ENCODE measurements at places on chromosomes 3 and 15.

- no peak for DNase-seq
Measured at GRCh38 chr3:106688464-106688863, 688.8 kb upstream of the CCDC54 start.

DNA sequence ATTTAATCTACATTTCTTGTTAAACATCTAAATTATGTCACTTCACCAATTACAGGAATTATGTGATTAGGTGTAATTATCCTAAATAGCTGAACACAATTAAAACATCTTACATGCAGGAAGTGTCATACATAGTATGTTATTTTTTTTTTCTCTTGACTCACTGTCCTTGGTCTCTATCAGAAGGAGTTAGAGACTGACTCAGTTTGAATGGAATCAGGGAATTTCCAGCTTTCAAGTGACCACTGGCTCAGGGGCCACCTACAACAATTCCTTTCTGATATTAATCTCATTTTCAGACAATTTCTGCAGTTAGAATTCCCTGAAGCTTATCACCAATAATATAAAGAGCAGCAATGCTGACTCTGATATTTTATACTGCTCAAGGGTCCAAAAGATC lies 400.7 kb downstream of the ROBO1 start:
- DNase-seq = no peak

- no peak for DNase-seq
Measured at GRCh38 chr3:65126527-65127410, 439.0 kb upstream of the ADAMTS9 start.

DNA sequence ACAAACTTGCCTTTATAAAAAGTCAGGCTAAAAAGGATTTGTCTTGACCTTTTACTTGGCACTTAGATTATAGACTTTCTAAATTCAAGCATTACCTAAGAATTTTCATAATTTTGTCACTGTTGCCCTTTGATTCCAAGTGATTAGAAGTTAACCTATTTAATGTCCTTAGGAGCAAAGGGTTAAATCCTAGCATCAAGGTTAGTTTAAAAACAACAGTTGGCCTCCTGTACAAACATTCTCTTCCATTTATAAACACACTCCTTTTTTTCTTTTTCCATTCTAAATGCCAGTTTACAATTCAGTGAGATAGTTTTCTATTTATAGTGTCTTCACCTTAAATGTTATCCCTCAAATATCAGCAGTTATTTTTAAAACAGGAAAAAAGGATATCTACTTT lies 18.4 kb upstream of the SPPL2A start:
- no peak for DNase-seq

DNA sequence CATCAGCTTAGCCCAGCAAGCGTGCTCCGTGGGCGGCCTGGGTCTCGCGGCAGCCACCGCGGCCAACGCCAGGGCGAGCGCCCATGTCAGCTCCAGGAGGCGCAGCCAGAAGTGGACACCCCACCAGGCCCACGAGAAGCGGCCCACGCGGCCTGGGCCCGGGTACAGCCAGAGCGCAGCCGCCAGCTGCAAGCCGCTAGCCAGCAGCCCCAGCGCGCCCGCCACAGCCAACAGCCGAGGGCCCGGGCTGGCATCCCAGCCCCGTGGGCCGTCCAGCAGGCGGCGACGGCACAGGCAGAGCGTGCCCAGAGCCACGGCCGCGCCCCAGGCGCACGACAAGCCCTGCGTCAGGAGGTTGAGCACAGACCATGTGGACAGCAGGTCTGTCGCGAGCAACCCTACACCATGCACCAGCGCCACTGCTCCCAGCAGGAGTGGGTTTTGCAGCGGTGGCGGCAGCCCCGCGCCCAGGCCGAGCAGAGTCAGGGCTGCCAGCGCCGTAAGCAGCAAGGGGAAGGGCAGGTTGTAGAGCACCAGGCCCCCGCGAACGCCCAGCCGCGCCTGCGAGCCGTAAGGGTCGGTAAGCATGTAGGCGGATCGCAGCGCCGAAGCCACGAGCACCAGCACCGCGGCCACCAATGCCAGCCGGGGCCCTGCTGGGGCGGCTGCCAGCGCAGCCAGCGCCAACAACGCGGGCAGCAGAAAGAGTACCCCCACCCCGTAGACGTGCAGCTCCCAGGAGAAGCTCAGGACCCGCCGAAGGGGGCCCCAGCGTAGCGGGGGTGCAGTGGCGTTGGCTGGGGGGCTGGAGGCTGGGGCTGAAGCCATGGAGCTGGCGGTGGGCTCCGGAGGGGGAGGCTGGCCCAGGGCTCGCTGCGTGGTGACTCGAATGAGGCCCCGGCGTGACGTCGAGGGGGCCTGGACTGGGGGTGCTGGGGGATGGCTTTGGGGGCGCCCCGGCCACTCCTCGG lies 4.9 kb downstream of the PRRT3 start:
- DNase-seq = no peak

- DNase-seq = no peak
Measured at GRCh38 chr15:55403531-55403930, 4.6 kb downstream of the CCPG1 start.

GRCh38 chr3:156973954-156974353 lies 147.8 kb downstream of the LEKR1 start:
- no peak for DNase-seq

- no peak for DNase-seq
Measured at GRCh38 chr3:40291471-40291870, 18.0 kb upstream of the EIF1B start.

GRCh38 chr3:191066669-191067068 lies 132.4 kb upstream of the OSTN start:
- DNase-seq = no peak

GRCh38 chr15:77821188-77821958 lies 188.7 kb upstream of the LINGO1 start:
- DNase-seq = no peak

GRCh38 chr3:28590860-28591259 lies 242.2 kb upstream of the AZI2 start:
- no peak for DNase-seq

DNA sequence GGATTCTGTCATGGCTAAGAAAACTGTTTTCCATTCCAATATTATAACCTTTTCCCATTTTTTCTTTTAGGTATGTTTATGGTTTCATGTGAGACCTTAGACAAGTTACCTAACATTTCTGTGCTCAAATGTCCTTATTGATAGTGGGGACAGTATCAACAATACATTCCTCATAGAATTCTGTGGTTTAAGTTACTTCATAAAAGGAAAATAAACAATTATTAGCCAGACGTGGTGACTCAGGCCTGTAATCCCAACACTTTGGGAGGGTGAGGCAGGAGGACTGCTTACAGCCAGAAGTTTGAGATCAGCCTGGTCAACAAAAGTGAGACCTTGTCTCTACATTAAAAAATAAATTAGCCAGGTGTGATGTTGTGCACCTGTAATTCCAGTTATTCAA lies 436.8 kb upstream of the CNTN4 start:
- no peak for DNase-seq

- DNase-seq = no peak
Measured at GRCh38 chr3:82467051-82467450, 705.6 kb upstream of the GBE1 start.

GRCh38 chr15:27456807-27457206 lies 485.8 kb downstream of the GABRG3 start:
- DNase-seq = no peak

- DNase-seq = no peak
Measured at GRCh38 chr3:146747928-146748327, 142.8 kb upstream of the PLSCR5 start.

GRCh38 chr15:101407439-101407838 lies 82.1 kb downstream of the PCSK6 start:
- DNase-seq = no peak

DNA sequence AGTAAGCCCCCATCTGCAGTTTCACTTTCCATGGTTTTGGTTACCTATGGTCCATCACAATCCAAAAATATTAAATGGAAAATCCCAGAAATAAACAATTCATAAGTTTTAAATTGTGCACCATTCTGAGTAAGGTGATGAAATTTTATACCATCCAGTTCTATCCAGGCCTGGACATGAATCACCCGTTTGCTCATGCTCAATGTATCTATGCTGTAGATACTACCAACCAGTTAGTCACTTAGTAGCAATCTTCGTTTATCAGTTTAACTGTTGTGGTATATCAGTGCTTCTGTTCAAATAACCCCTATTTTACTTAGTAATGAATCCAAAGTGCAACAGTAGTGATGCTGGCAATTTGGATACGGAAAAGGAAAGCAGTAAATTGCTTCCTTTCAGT lies 381.9 kb upstream of the AGTR1 start:
- DNase-seq = no peak

GRCh38 chr15:100929641-100930042 lies 10.5 kb downstream of the LRRK1 start:
- no peak for DNase-seq

GRCh38 chr3:54056521-54056920 lies 65.8 kb upstream of the CACNA2D3 start:
- no peak for DNase-seq

- DNase-seq = peak; percentile 34
Measured at GRCh38 chr15:94206463-94207167, 24.7 kb upstream of the MCTP2 start.

DNA sequence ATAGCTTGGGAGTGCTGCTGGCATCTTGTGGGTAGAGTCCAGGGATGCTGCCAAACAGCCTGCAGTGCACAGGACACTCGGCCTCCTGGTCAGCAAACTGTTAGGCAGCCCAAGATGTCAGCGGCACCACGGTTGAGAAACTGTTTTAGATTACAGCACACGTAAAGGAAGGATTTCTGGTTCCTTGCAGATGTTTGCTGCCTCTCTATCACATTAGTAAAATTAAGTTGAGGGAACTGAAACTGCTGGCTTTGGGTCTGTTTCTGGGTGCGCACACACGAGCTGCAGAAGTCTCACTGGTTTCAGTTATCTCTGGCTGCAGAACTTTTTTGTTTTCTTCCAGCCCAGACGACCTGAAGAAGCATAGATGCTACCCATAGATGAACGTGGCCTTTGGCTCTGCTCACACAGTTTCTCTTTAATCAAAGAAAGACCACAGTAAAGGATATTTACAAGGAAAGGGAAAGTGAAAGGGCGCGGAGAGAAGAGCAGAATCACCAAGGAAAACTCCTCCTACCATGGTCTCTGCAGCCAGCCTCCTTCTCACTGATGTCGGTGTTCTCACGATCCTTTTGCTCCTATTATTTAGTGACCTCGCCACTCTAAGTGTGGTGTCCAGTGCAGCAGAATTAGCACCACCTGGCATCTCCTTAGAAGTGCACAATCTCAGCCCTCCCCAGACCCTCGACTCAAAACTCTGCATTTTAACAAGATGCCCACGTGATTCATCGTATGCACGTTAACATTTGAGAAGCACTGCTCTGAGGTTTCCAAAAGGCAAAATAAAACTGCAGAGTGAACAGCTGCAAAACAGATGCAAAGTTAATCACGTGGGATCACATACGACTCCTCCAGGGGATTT lies 50.6 kb upstream of the AKAP13 start:
- DNase-seq = peak; percentile 16

DNA sequence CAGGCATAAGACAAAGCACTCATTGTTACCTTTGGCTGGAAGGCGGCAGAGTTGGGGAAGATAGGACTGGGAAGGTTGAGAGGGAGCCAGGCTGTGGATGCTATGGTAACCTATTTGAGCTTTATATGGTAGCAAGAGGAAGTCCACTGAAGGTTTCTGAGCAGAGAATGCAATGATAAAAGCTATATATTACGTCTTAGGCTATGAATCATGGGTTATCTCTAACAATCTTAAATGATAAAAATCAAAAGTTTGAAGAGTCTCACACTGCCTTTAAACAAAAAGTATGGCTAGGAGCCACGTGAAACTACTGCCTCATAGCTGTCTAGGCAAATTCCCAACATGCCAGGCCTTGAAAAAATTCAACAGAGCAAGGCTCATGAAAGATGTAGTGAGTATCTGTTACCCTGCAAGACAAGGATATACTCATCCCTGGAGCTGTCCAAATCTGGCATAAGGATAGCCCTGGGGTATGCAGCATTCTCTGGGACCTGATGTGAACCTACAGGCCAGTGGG lies 4.1 kb downstream of the P3H2 start:
- DNase-seq = no peak

GRCh38 chr15:77771616-77772015 lies 138.9 kb upstream of the LINGO1 start:
- DNase-seq = no peak

GRCh38 chr3:121821421-121822199 lies 13.2 kb downstream of the IQCB1 start:
- no peak for DNase-seq

- DNase-seq = no peak
Measured at GRCh38 chr3:26437678-26438077, 184.9 kb upstream of the LRRC3B start.

- peak; percentile 26 for DNase-seq
Measured at GRCh38 chr3:25663347-25663868, 1.3 kb downstream of the TOP2B start.

GRCh38 chr15:86588413-86588812 lies 508.7 kb downstream of the AGBL1 start:
- no peak for DNase-seq

DNA sequence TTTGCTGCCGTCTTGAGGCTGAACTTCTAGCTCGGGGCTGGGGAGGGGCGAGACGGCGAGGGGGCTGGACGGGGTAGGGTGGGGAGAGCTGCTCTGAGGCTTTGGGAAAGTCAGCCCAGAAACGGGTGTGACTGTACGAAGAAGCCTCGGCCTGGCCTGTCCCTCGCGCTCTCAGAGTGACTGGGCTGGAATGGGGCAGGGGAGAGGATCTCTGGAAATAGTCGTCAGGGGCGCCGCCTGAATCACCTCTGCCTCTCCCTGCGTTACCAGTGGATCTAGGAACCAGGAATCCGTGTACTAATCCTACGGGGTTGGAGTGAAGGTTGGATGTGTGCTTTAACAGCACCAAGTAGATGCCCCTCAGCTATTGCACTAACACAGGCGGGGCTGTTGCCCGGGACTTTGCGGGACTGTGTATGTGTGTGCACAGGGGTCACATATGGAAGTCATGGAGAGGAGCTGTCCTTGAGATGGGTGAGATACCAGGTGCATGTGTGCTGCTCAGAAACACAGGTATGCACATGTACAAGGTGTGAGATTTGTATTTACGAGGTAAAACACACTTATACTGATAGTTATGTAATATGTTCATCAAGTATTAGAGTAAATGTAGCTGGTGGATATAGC lies 591 bp downstream of the FOXL2NB start:
- no peak for DNase-seq

DNA sequence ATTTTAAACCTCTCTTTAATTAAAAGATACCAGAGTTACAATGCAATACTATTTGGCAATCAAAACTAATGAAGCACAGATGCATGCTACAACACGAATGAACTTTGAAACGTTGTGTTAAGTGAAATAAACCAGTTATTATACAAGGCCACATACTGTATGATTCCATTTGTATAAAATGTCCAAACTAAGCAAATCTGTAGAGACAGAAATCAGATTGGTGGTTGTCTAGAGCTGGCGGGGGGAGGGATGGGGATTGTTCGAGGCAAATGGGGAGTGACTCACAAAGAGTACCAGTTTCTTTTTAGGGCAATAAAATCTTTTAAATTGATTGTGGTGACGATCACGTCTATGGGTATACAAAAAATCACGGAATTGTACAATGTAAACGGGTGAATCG lies 677.0 kb downstream of the NTRK3 start:
- DNase-seq = no peak

All from activated naive CD4-positive, alpha-beta T cell treated with Interleukin-2 at 50 U/mL for 16 hours (primary cell).